Melanocyte of skin (primary cell): ENCODE measurements at places on chromosomes 6 and 20. TPM values are rescaled to one million over a fixed set of nuclear protein-coding genes. Genes with fewer than 3 reads are reported as not detected.

The CLVS2 gene
- total RNA-seq: under 0.01 TPM in 1 of 2 replicates, not detected in the other

The SPATS1 gene
- 0.31 TPM in 1 of 2 replicates, not detected in the other for total RNA-seq

The TMEM217 gene
- 0.33 and 2.0 TPM in 2 replicates for total RNA-seq

The CTAGE9 gene
- total RNA-seq: not detected in 2 replicates

The JAG1 gene
- 37.3 and 59.5 TPM in 2 replicates for total RNA-seq

The KHDC1L gene
- total RNA-seq: not detected in 2 replicates

The C6orf58 gene
- under 0.01 and 0.46 TPM in 2 replicates for total RNA-seq

The SLC24A3 gene
- not detected in 2 replicates for total RNA-seq

The KCNK17 gene
- not detected in 2 replicates for total RNA-seq

The DNAH8 gene
- total RNA-seq: not detected in 2 replicates

The MOXD1 gene
- 18.9 and 37.9 TPM in 2 replicates for total RNA-seq

The NRSN1 gene
- total RNA-seq: not detected in 2 replicates

The CST5 gene
- total RNA-seq: not detected in 2 replicates

The STAU1 gene
- total RNA-seq: 31.7 and 41.4 TPM in 2 replicates

The CYP39A1 gene
- 5.7 and 7.0 TPM in 2 replicates for total RNA-seq

The RAE1 gene
- 24.4 and 28.7 TPM in 2 replicates for total RNA-seq

The MYLK2 gene
- under 0.01 and 0.15 TPM in 2 replicates for total RNA-seq

The EPHA7 gene
- total RNA-seq: not detected in 2 replicates

The ULBP1 gene
- under 0.01 TPM in 1 of 2 replicates, not detected in the other for total RNA-seq

The C6orf15 gene
- not detected in 2 replicates for total RNA-seq

The IPCEF1 gene
- total RNA-seq: under 0.01 and 0.36 TPM in 2 replicates

The CFB gene
- total RNA-seq: 0.77 and 1.7 TPM in 2 replicates

The DYNLT2 gene
- 1.00 and 1.9 TPM in 2 replicates for total RNA-seq

The RAET1E gene
- 0.46 TPM in 1 of 2 replicates, not detected in the other for total RNA-seq

The NFATC2 gene
- under 0.01 and 0.33 TPM in 2 replicates for total RNA-seq

The SRSF6 gene
- total RNA-seq: 55.9 and 66.5 TPM in 2 replicates

The MAK gene
- total RNA-seq: 0.15 and 0.33 TPM in 2 replicates

The SIRPB2 gene
- not detected in 2 replicates for total RNA-seq

The ARFGEF3 gene
- 1.3 and 1.7 TPM in 2 replicates for total RNA-seq

The TP53TG5 gene
- not detected in 2 replicates for total RNA-seq

The CRISP1 gene
- not detected in 2 replicates for total RNA-seq

The TMEM74B gene
- total RNA-seq: not detected in 2 replicates

The SLC22A7 gene
- not detected in 2 replicates for total RNA-seq

The ADGRF5 gene
- under 0.01 and 0.34 TPM in 2 replicates for total RNA-seq
